ENCODE measurements at places on chromosomes 7 and 10.

DNA sequence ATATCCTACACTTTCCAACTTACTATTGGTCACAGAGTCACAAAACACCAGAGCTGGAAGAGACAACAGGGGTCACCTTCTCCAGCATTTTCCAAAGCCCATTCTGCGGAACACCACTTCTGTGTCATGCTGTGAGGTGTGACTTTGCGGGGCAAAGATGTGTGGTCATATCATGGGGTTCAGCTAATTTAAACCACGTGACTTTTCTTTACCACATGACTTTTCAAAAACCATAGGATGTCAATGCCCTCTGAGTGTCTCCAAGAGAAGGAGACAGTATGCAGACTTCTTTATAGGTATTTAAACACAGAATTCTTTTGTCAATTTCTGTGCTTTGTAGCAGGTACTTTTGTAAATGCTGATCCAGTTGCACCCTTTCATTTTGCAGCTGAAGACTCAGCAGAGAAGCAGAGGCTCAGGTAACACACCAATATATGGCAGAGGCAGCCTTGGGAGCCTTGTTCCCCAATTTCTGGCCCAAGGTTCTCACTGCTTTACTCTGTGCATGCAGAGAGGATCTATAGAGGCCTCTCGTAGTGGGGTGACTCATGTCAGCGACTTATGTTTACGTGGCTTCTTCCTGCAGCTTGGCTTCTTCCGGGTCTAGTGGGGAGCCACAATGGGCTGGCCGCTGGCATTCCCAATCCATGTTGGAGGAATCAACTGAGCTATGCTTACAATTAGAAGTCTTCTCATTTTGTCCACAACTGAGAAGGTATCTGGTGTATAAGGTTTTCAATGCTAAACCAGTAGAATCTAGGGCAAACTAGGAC, 104.0 kb upstream of the RHOBTB1 start:
- no peak for DNase-seq

DNA sequence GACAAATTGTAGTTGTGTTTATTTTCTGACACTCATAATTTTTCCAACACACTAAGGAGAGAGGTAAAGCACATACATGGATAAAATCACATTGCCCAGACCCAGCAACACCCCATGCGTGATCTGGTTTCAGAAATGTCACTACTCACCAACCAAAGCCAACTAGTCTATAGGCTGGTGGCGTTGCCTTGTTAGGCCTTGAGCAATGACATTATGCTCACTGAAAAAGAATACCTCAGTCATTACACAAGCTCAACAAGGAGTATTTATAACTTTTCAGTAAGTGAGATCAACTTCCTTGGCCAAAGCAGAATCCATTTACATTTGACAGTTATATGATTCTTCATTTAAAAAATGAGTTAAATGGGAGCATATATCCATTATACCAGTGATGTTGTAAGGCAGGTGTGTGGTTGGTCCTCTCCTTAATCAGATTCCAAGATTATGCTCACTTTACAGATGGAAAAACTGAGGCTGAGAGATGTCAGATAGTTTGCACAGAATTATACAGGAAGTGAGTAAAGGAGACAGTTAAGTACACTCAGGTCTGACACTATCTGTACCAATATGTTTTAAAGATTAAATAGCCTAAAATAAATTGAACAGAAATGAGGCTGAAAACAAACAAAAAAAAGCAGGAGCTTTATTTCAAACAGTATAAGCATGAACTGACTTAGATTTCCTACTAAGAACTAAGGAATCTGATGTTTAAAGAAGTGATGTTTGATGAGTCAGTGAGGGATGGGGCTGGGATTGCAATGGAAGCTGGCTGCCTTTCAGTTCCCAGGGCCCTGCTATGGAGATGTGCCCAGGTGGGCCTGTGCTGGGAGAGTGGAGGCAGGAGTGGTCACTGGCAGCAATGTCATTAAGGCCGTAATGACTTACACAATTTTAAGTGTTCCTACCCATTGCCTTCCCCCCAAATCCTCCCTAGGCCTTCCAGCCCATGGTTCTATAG, 118.3 kb downstream of the RAPGEF5 start:
- DNase-seq, result no peak

DNA sequence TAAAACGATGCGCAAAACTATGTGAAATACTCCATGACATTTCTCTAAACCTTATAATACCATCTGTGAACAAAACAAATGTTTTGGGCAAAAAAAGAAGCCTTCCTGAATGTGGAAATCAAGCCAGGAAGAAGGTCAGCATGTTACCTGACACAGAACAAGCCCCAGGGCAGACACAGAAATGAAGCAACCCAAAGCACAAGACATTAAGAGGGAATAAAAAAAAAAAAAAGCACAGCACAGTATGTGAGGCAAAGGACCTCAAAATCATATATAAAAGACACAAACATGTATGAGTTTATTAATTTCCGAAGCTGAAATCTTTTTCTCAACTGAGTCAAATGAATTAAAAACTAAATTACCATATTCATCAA, 161.8 kb downstream of the SKIDA1 start:
- DNase-seq, result no peak

GRCh38 chr7:9718071-9718661, 1255.5 kb upstream of the PHF14 start:
- DNase-seq, result no peak
